ENCODE measurements at places on chromosomes 11 and 22.

DNA sequence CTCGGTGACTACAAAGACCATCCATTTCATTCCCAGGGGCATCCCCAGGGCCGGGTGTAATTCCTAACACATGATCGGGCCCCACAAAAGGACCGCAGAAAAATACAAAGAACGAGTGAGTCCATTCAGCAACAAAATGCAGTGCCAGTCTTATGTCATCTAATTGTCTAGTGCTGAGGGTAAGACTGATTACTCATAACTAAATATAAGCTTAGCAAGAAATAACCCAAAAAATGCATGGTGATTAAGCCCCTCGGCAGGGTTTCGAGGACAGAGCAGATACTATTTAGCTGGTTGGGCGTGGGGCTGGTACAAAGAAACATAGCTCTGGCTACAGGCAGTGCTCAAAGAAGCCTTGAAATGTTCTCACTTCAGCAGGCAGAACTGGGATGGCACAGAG lies 1078.9 kb downstream of the OPCML start:
- no peak for DNase-seq

DNA sequence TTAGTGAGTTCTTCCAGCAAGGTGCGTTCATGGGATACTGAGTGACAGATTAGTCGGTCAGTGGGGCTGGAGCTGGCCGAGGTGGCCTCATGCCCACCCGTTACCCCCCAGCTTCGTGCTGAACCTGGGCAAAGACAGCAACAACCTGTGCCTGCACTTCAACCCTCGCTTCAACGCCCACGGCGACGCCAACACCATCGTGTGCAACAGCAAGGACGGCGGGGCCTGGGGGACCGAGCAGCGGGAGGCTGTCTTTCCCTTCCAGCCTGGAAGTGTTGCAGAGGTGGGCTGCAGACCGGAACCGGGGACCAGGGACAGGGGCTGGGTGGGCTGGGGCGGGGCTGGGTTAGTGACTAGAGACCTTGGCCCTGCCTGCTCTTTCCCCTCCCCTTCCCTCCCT lies 2.9 kb downstream of the LGALS1 start:
- no peak for DNase-seq

DNA sequence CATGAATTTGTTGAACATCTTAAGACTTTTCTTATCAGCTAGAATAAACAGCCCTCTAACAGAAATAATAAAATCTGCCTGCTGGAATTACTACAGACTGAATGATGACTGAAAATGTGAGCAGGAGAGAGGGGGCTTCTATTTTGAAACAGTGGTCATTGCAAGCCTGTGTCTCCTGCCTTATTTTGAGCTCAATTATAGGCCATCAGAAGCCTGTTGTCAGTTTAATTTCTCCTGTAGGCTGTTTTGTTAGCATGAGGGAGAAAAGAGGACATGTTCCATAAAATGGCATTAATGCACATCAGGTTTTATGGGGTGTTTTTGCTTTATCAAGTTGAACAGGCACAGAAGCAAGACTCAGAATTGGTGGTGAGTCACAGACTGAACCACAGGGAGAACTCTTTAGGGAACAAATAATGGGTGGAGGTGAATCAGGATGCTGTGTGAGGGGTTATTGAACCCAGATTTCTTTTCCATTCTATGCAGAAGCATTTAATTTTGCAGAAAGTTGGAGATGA lies 129.1 kb downstream of the PARVA start:
- DNase-seq: peak; percentile 57

GRCh38 chr11:363948-364761 lies 5.1 kb upstream of the B4GALNT4 start:
- no peak for DNase-seq

GRCh38 chr11:69860244-69860643 lies 41.0 kb upstream of the FGF3 start:
- no peak for DNase-seq

DNA sequence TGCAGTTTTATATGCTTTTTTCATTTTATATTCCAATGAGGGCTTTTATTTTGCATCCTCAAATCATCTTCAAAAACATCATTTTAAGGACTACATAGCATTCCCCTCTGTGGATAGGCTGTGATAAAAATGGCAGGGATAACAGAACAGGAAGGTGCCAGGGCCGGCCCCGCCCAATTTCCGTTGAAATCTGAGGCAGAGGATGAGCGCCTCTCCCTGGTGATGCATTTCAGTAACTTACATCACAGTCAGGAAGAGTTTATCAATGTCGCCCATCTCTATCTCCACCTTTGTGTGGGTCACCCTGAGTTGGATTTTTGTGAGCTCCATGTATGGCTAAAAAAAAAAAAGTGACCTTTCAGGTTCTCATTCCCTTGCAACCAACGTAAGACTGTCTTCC lies 201.6 kb downstream of the DSCAML1 start:
- no peak for DNase-seq

GRCh38 chr11:65653229-65654225 lies 9.2 kb downstream of the RELA start:
- DNase-seq: no peak

DNA sequence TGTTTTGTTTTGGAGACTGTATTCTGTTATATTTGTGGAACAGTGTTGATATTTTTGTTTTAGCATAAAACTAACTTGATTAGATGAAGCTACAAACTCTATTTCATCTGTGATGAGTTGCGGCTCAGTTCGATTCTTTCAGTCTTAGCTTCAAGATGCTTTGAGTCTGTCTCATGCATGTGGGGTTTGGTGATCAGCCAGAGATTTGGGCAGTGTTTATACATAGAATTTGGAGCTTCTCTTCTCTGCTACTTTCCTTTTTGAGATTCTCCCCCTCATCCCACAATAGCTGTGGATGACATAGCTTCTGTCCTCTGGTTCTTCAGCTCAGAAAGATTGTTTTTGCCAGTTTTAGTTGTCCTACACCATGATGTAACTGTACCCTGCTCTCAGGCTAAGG lies 90.4 kb downstream of the ARHGAP20 start:
- DNase-seq: peak; percentile 39

- DNase-seq: no peak
Observed at GRCh38 chr11:126669416-126669815, 313.9 kb downstream of the ST3GAL4 start.

DNA sequence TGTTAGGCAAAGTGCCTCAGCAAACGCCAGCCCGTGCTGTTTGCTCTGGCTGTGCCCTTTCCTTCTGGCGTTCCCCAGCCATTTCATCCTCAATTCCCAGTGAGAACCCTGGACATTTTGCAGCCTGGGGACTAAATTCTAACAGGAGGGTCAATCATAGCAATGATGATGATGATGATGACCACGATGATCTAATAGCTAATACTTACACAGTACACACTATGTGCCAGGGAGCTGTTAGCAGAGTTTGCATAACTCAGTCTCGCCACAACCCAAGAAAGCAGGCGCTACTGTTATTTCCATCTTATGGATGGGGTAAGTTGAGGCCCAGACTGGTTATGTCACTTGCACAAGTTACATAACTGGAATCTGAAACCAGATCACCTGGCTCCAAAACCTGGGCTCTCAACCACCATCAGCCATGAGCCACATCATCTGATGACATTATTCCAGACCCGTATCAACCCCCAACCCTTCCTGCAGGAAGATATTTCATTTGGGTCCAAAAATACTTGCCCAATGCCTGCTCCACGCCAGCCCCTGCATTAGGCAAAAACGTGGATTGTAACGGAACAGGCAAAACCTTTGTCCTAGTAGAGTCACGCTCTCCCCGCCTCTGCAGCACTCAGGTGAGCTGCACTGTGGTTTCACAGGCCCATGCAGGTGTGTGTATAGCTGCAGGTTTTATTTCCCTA lies 132.6 kb upstream of the SERPIND1 start:
- no peak for DNase-seq

GRCh38 chr11:61294717-61295595 lies at the start of gene VWCE:
TSS of gene VWCE (minus strand) at chr11:61295316. CDS start at chr11:61295037, 279 bp downstream.
- peak; percentile 63 for DNase-seq

DNA sequence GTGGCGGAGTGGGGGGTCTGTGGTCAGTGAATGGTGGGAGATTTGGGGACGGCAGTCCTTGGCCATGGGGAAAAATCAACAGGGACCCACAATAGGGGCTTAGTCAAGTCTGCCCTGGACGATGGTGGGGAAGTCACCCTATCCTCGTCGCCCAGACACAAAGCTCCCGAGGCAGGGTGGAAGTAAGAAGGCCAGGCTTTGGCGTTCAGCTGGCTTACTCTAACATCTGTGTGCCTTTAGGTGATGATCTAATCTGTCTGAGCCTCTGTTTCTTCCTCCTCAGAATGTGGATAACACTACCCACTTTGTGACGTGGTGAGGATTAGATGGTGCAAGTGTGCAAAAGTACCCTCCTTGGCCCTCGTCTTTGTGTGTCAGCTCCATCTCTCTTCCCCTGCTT lies 192.2 kb downstream of the ST3GAL4 start:
- no peak for DNase-seq

- DNase-seq: no peak
Observed at GRCh38 chr11:33989461-33989860, 62.1 kb upstream of the CAPRIN1 start.

GRCh38 chr11:8603696-8604077 lies 9.7 kb upstream of the STK33 start:
- DNase-seq: no peak

DNA sequence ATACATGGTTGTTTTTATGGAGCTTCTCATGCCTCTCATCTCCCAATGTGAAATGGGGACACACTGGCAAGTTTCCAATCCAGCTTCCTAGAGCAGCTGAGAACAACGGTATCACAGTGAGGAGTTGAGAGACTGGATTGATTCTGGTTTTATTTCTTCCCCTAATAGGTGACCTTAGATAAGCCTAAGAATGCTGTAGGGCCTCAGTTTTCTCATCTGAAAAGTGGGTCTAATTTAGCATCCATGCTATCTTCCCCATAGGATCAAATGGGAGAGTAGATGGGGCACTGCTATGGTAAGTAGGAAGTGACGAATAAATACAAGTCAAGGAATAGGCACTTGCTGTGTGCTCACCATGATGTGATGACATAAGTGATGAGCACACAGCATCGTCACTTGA lies 61.1 kb upstream of the PHOX2A start:
- DNase-seq: no peak

GRCh38 chr11:44244639-44245310 lies 65.2 kb downstream of the ALX4 start:
- peak; percentile 59 for DNase-seq

- no peak for DNase-seq
Observed at GRCh38 chr11:41289408-41289807, 170.0 kb downstream of the LRRC4C start.

GRCh38 chr11:59145534-59145933 lies 2.9 kb downstream of the FAM111A start:
- DNase-seq: peak; percentile 91

- DNase-seq: no peak
Observed at GRCh38 chr22:26432619-26433311, 3.7 kb downstream of the ASPHD2 start.

GRCh38 chr11:80899381-80899780 lies 1458.6 kb upstream of the TENM4 start:
- DNase-seq: peak; percentile 28

DNA sequence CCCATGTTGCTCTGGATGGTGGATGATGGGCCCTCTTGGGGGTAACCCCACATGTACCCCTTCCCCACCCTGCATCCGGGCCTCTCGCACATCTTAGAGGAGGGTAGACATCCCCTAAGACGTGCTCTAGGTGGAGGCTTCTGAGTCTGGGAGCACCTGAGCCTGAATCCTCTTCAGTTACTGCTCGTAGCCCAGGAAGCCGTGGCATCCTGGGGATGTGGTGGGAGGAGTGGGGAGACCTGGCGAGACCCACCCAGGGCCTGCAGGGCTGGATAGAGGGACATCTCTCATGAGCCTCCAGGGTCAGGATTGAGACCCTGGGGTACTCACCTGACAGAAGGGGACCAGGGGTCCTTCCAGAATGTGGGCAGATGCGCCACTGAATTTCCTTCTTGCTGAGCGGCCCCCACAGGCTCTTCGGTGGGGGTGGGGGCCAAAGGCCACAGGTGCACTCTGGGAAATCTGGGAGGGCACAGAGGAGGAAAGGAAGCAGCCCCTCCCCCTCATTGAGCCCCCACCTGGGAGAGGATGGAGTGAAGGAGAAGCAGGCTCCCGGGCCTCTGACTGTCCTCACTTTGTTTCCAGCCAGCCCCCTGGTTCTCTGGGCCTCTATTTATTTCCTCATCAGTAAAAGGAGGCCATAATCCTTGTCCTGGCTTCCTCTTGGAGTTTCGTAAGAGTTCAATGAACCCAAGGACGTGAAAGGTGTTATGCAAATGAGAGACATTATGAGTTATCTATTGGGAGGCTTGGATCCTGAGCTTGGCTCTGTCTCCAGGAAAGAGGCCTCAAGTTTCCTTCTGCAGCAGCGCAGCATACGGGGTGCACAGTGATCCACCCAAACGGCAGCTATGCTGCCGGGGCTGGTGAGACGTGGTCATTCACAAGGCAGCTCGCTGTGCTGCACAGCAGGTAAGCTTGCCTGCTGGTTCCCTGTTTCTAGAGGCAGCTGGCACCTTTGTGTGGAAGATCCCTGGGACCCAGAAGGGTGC lies 31.2 kb downstream of the KCNJ4 start:
- no peak for DNase-seq

GRCh38 chr22:39349967-39350726 lies at the start of gene SYNGR1:
TSS of gene SYNGR1 (plus strand) at chr22:39349991. CDS start at chr22:39350011, 20 bp downstream.
- no peak for DNase-seq

GRCh38 chr22:38766076-38766777 lies 10.4 kb upstream of the SUN2 start:
- DNase-seq: peak; percentile 56

DNA sequence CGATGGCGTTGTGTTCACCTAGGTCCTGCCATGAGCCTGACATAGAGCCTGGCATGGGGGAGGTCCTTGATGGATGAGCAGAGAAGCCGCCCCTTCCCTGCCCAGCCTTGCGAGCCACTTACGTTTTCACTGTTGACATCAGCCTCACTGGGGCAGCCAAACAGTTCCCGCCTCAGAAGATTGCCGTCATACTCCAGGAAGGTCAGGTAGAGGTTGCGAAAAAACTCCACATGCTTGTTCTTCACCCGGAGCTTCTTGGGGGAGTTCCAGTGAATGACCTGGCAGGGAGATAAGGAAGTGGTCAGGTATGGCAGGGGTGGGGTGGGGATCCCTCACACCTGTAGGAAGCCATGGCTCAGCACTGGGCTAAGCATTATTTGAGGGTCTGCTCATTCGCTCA lies 279.3 kb upstream of the SYN3 start:
- DNase-seq: no peak

GRCh38 chr11:71095294-71095850 lies 157.0 kb downstream of the SHANK2 start:
- no peak for DNase-seq

DNA sequence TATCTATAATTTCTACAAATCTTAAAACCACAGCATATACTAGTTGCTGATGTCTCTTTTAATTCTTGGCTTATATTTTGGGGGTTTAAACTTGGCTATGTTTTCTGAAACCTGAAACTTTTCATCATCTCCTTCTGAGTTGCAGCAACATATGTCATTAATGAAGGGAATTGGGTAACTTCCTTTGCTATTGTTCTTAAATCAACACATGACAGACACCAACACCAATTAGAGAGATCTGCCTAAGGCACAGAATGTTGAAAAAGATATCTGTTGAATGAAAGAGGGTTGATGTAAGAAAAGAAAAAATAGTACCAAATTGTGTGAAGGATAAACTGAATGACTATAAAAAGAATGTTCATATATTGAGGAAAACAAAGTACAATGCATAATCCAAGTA lies 10.3 kb upstream of the GAS2 start:
- DNase-seq: peak; percentile 8

Measured in iris pigment epithelial cell (primary cell).